ENCODE measurements at places on chromosomes 13 and 19.

- no peak for DNase-seq
Observed at GRCh38 chr13:83853771-83854170, 28.5 kb downstream of the SLITRK1 start.

- no peak for DNase-seq
Observed at GRCh38 chr13:78228940-78229339, 310.3 kb upstream of the EDNRB start.

GRCh38 chr13:32340914-32341313 lies 25.6 kb downstream of the BRCA2 start:
- DNase-seq, result no peak

GRCh38 chr13:111399776-111400538 lies 79.5 kb downstream of the TEX29 start:
- DNase-seq, result no peak

DNA sequence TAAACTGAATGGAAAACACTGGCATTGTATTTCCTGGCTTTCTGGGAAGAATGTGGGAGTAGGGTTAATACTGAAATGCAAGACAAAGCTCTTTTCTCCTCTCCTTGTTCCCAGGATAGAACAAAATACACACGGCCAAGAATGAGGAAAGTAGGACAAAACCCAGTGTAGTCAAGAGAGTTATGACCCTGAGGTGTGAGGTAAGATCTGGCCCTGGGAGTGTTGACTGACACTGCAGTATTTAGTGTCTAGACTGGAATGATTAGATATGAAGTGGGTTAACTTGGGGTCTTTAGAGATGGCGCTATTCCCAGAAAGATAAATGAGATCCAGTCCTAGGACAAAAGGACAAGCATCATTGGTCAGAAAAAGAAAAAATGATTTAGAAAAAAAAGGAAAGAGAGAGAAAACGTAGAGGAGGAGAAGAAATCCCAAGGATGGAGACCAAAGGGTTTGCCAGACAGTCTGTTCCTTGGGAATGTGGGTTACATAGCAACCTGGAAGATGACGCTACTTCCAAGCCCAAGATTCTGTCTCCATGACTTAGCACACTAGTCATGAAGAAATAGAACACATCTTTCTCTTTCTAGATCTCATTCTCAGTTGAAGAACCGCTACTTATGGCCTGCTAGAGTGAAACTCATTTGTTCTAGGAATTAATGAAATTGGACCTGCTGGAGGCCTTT lies 543.6 kb upstream of the GPC6 start:
- peak; percentile 1 for DNase-seq

DNA sequence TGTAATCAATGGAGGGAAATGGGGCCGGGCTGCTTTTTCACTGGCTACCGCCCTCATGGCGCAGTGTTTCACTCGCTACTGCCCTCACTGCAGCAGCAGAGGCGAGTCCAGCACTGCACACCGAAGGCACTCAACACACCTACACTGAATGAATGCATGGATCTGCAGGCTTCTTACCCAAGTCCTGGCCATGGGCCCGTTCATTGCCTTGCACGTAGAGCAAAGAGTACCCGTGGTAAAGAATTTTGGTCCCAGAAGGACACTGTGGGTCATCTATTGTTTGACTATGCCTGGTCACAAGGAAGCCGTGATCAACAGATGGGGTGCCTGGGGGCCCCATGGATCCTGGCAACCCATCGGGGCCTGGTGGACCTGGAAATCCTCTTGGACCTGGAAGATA lies 144.9 kb downstream of the COL4A1 start:
- no peak for DNase-seq

DNA sequence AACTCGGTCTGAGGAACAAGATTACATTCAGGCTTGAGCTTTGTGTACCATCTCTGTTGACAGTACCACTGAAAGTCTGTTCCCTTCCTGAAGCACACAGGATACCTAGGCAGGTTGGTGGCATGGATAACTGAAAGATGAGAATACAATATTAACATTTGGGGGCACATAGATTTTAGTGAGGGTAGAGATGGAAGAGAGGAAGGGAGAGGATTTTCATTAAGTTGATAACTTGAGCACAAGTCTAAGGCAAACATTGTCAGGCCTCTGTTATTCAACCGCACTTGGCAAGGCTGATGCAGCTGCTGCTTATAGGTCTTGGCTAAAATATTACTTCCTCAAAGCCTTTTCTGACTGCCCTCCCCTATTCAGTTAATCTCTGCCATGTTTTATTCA lies 10.9 kb downstream of the MIR17HG start:
- no peak for DNase-seq

DNA sequence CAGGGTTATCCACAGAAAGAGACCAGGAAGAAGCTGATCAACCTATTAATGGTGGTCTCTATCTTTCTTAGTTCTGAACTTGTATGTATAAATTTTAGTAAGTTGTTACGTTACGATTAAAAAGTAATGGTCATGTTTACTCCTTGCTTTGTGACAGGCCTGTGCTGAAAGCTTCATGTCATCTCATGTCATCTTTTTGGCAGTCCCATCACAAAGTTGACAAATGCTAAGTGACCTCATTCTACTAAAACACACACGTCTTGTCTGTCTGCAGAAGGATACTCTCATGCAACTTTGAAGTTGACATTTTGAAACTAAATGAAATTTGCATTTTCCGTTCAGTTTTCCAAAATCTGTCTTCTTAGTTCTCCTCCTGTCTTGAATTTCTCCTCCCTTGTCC lies 345.9 kb downstream of the DNAJC15 start:
- no peak for DNase-seq

GRCh38 chr13:52383366-52383765 lies 22.6 kb downstream of the THSD1 start:
- no peak for DNase-seq

GRCh38 chr19:50562329-50562728 lies 5.9 kb downstream of the LRRC4B start:
- no peak for DNase-seq

DNA sequence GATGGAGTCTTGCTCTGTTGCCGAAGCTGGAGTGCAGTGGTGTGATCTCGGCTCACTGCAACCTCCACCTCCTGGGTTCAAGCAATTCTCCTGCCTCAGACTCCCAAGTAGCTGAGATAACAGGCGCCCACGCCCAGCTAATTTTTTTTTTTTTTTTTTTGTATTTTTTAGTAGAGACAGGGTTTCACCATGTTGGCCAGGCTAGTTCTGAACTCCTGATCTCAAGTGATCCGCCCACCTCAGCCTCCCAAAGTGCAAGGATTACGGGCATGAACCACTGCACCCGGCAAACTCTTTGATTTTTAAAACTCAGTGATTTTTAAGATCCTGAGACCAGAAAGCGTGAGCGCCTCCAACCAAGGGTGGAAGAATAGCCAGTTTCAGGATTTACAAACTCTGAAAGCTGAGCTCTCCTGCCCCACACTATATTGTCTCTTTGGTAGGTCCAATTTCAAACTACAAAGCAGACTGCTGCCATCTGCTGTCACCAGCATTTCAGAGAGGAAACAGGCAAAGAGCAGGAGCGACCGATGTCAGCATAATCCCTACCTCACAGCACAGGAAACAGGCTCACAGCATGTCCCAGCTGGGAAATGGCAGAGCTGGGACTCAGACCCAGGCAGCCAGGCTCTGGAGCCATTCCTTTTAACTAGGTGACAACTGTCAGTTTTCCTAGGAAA lies 9.2 kb downstream of the NOSIP start:
- no peak for DNase-seq

DNA sequence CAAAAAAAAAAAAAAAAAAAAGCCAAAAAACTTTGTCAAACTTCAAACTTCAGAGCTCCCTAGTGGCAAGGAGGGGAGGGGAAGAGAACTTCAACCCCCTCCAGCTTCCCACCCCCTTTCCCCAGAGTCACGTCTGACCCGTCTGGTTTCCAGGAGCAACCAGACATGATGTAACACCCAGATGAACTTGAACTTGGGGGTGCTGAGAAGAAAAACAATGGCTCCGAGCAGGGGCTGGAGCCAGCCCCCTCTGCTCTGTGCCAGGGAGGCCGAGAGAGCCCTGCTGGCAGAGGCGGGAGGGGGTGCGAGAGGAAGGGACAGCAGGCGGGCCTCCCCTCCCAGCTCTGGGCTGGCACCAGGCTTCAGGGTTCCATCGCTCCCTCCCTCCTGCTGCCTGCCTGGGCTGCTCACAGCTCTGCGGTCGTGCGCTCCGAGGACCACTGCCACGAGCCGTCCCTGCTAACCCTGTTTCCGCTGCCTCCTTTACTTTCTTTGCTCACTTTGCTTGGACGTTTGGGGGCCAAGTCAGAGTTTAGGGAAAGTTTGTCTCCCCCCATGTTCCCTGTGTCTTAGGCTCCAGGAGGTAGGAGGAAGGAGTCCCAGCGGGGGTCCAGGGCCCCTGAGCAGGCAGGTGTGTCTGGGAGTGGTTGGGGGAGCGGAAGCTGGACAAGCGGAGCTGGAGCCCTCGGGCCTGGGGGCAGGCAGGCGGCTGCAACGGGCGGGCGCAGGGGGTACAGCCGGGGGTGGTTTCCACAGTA lies 11.1 kb downstream of the LYL1 start:
- DNase-seq, result peak; percentile 74

GRCh38 chr19:35155441-35155840 lies 906 bp downstream of the FXYD5 start:
- no peak for DNase-seq

DNA sequence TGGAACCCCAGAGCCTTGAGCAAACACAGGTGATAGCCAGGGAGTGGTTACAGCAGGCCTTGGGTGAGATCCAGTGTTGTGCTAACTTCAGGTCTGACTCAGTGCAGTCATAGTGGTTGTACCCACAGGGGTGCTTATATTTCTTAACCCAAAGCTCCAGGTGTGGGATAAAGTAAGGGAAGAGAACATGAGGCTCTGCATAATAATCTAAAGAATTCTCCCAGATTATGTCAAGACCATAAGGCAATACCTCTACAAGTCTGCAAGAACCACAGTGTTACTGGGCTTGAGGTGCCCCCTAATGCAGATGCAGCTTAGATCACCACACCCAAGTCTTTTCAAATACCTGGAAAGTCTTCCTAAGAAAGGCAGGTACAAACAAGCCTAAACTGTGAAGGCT lies 485.4 kb downstream of the RFC3 start:
- DNase-seq, result no peak

DNA sequence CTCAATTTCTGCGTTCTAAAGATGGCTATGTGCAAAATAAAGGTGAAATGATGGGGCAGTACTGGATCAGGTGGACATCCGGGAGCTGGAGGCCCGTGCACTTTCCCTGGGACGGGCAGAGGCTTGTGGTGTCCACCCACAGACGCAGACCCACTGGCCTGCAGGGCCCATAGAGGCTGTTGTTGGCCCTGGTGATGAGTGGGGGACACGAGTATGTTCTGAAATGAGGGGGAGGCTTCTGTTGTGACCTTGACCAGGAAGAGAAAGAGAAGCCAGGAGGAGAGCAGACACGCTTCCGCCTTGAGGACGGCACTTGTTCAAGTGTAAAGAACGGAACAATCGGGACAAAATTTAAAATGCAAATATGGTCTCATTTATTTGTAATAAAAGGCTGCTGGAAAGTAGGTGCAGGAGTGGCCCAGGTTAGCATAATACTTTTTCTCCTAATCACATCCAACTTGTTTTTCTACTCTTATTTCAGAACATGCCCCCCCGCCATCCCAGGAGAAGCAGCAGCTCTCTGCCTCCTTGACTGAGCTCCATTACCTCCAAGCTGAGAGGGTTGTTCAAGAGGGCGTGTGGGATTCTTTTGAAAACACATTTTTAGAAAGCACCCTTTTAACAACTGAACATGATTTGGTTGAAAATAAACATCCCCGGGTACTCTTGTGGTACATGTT lies 27.1 kb downstream of the ATP11A start:
- no peak for DNase-seq

- no peak for DNase-seq
Observed at GRCh38 chr19:29505097-29505824, 20.5 kb upstream of the VSTM2B start.

GRCh38 chr13:101325423-101325822 lies 90.9 kb downstream of the NALCN start:
- no peak for DNase-seq

GRCh38 chr19:14091813-14092462 lies 1.4 kb upstream of the SAMD1 start:
- no peak for DNase-seq

DNA sequence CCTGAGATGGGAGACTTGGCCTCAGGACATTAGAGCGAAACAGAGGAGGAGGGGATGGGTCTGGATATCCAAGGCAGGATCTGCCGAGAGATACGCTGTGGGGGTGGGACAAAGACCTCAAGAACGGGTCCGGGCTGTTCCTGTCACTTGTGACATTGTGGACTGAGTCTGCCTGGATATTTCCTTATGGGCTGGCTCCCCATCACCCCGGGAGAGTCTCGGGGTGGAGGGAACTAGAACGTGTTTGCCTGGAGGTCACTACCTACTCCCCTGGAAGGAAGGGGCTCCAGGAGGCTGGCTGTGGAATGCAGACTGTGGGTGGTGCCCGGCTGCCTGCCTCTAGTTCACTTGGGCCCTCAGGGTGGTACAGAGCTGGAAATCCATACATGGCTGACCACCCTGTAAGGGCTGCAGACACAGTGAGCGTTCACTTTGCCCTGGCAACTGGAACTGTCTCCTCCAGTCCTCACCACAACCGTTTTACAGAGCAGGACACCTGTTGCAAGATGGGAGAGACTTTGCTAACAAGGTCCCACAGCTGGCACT lies 26.4 kb downstream of the DNM2 start:
- no peak for DNase-seq

Measured in fibroblast of mammary gland (primary cell).